ENCODE measurements at places on chromosomes 2 and 18.

GRCh38 chr2:221924576-221924975, 352.5 kb upstream of the EPHA4 start:
- DNase-seq: no peak

- no peak for DNase-seq
Observed at GRCh38 chr2:176812246-176812775, 400.3 kb upstream of the HNRNPA3 start.

DNA sequence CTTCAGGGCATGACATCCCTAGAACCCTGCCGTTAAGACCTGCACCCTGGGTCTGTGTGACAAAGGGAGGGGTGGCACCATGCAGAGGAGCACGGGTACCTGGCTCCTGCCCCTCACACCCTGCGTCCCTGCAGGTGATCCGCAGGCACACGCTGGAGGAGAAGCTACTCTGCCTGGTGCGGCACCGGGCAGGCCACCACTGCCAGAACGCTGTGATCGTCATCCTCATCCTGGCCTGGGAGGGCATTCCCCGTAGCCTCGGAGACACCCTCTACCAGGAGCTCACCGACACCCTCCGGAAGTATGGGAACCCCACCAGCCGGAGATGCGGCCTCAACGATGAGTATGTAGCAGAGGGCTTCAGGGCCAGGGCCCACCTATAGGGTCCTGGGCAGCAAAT, 60.0 kb downstream of the BOLA3 start:
- no peak for DNase-seq

GRCh38 chr2:214591366-214591765, 180.5 kb downstream of the VWC2L start:
- DNase-seq: no peak

DNA sequence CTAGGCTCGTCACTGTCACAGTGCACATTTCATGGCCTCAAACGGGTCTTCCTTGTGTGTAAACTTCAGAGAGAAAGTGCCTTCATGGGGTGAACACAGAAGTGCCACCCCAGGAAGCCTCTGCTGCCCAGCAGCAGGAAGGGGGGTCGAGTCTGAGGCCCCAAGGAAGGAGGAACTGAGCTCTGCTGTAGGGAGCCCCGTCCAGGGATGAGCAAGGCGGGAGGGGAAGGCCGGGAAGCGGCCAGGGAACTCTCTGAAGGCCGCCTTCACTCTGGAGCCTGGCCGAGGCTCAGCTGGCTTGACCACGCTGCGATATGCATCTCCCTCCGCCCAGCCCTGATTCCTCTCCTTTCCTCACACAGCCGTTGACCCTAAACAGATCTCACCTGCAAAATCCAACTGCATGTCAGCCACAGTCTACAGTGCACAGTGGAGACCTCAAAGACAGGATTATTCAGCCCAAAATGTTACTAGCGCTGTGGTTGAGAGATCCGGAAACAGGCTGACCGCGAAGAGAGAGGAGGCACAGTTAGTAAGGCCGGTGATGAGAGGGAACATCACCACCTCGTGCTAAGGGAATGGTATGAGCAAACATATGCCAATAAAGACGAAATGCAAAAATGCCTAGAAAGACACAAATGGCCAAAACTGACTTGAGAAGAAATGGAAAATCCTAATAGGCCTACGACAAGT, 34.2 kb upstream of the CTDP1 start:
- DNase-seq: no peak
